ENCODE measurements at places on chromosomes 5 and 9.

DNA sequence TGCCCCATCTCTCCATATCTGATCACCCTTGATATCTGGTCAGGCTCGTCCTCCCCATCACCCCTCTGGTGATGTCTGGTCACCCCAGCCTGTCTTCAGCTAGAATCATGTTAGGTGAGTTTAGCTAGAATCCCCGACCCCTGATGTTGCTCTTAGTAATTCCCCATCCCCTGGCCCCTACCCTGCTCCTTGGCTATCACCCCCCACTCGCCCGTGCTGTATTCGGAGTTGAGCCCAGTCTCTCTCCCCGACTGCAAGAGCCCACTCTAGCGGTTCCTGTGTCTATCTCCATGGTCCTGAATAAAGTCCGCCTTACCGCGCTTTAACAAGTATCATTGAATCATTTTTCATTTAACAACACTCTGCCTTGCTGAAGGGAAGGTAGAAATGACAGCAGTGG is 33.7 kb downstream of the ADAMTS2 start:
- DNase-seq = no peak

DNA sequence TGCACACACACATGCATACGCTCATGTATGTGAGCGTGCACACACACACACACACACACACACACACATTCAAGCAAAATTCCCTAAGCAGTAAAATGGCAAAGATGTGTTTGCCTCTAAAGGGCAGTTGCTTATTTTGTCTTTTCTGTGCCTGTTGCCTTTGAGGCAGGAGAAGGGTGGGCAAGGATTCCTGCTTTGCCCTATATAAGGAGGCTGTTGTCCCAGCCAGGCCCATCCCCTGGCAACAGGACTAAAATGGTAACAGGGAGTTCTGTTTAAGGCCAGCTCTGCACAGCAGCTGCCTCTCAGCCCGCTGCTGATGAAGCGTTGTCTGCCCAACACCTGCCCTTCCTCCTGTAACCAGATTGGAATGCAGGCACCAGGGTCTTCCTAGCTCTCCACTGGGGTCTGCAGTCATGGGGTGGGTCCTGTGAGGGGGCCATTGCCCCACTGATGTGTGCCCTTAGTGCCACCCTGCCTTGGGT is 64.4 kb downstream of the PPARGC1B start:
- DNase-seq = no peak

DNA sequence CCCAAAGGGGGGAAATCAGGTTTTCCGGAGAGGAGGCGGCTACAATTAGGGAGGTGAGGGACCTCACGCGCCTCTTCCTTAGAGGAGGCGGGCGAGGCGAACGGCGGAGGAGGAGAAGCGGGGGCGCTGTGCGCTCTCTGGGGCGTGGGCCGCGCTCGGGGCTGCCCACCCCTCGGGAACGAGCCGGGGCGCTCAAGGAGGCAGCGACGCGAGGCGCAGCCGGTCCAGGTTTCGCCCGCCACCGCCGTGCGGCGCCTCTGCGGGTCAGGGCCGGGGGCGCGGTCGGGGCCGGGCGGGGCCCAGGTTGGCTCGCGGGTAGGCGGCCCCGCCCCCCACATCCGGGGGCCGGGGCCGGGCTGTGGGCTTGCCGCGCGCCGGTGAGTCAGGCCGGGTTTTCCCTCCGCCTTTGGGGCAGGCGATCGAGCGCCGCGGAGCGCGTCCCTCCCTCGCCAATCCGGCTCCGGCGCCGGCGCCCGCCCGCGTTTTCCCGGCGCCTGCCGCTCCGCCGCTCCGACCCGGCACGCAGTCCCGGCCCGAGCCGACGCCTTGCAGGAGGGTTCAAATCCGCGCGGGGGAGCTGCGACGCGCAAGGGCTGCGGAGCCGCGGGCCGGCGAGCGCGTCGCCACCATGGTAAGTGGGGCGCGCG is at the start of gene N4BP3:
N4BP3 (plus strand) TSS at position 392 of the 647 bp plus-strand sequence. CDS start 6,052 bp downstream, outside the sequence.
- peak; percentile 64 for DNase-seq

- DNase-seq = no peak
Observed at GRCh38 chr9:119318371-119318770, 50.9 kb downstream of the BRINP1 start.

DNA sequence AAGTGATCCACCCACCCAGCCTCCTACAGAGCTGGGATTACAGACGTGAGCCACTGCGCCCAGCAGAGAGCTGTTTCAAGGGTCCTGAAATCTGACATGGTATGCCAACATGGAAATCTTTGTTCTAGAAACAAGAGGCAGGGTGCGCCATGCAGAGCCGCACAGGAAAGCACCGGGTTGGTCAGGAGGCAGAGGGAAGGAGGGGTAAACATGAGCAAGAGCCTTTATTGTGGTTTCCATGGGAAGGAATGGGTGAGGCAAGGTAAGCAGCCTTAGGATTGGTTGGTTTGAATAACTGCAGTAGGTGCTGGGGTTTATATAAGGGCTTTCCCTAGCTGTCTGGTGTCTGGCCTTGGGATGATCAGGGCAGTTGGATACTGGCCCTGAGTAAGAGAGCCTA is 5.5 kb upstream of the EXOSC2 start:
- DNase-seq = no peak

GRCh38 chr9:89139455-89139854 is 39.2 kb downstream of the SHC3 start:
- DNase-seq = peak; percentile 35

DNA sequence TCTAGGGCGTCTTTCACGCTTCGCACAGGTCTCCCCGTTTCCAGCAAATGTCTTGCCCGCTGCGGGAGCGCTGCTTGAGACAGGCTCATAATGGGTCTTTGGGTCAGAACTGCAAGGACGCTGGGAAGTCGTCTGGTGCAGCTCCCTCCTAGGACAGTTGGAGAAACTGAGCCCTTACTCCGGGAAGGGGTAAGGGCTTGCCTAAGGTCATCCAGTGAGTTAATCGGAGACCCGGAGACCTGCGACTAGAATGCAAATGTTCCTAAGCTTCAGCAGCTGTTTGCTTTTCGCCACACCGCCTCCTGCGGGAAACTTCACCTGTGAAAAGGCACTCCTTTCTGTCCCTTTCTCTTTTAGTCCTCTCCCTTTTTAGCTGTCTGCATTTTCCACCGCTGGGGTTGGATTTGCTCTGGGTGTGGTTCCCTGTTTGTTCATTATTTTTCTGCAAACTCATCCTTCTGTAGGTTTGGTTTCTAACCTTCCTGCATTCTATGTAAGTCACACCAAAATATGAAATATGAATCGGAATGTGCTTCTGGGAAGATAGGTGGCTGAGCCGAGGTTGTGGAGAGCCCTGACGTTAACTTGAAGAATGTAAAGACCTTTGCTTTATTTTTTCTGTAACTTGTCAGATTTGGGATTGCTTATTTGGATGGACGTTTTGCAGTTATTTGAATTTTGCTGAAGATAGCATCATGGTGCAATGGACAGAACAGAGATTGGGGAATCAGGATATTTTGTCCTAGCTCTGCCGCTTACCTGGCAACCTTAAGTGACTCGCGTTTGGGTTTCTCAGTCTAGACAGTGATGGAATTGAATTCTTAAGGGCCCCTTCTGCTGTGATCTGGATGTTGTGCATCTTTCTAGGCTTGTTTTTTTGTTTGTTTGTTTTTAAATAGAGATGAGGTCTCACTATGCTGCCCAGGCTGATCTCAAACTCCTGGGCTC is 909 bp downstream of the SLC36A1 start:
- DNase-seq = peak; percentile 16

DNA sequence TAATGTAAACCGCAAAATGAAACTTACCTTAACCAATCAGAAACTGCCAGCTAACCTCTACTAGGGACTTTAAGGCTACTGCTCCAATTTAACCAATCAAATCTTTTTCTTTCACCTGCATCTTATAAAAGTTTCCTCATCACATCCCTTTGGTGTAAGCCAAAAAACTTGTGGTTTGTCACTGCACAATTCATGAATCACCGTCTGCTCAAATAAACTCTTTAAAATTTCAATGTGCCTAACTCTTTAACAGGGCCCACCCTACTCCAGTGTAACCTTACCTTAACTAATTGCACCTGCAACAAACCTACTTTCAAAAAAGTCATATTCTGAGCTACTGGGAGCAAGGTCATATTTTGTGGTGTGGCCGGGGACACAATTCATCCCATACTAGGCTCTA is 172.2 kb upstream of the GRAMD2B start:
- no peak for DNase-seq

GRCh38 chr5:65779643-65780042 is 57.6 kb downstream of the NLN start:
- DNase-seq = no peak

DNA sequence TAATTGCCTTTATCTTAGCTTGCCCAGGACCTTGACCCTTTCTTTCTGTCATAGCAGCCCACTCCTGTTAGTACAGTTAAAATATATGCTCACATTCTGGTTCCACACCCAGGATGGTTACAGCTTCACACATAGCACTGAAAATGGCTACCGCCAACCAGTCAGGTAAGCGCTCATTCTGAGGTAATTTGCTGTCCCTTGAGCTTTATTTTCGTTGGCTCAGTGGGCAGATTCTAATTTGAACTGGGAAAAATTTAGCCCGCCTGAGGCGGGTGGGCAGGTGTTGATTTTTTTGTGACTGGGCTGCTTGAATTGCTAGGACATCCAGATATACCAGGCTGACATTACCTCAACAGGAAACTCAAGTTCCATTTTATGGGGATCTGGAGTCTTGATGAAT is 137.5 kb downstream of the KCTD16 start:
- no peak for DNase-seq

- no peak for DNase-seq
Observed at GRCh38 chr9:136171009-136171800, 33.7 kb downstream of the LHX3 start.

Data from EL (cell line).